ENCODE measurements at places on chromosomes 7 and 10.

GRCh38 chr7:68688416-68689086 is 909.7 kb upstream of the AUTS2 start:
- DNase-seq, result no peak

DNA sequence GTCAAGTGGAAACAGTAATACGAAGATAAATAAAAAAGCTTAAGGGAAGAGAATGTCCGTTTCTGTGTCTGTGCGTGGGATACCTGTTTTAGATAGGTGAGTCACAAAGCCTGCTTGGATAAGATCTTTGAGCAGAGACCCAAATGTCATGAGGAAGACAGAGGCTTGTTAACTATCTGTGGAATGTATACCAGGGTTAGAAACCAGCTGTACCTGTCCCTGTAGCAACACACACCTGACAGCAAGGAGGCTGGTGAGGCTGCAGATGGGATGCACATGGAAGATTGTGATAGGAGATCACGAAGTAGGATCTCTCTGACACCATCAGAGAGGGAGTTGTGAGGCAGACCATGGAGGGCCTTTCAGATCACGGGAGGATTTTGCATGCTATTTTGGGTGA is 105.3 kb downstream of the ARHGAP21 start:
- DNase-seq, result no peak

- DNase-seq, result no peak
Measured at GRCh38 chr10:124117833-124118232, 24.4 kb upstream of the CHST15 start.

GRCh38 chr7:107463139-107464078 is 6.4 kb upstream of the GPR22 start:
- peak; percentile 66 for DNase-seq

- no peak for DNase-seq
Measured at GRCh38 chr7:770336-770735, 43.3 kb upstream of the PRKAR1B start.

GRCh38 chr10:112382515-112383235 is 8.8 kb downstream of the ACSL5 start:
- no peak for DNase-seq

DNA sequence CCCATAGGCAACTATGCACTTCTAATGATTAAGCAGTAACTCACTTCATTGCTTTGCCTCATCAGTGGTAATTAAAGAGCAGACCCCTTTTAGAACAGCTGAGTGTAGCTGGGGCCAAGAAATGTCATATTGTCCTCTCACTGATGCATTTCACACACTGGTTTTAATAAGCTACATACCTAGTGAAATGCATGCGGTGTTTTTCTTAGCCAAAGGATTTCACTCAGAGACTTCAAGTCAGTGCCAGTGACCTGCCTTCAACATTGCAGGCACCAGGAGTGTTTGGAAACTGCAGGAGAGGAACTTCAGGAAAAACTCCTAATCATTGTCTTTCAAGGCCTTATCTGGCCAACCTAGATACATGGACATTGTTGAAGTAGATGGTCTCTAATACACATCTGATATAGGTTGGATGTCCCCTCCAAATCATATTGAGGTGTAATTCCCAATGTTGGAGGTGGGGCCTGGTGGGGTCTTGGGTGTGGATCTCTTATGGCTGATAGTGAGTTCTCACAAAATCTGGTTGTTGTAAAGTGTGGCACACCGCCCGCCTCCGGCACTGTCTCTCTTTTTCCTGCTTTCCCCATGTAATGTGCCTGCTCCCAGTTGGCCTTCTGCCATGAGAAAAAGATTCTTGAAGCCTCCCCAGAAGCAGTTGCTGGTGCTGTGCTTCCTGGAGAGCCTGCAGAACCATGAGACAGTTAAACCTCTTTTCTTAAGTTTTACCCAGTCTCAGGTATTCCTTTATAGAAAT is 252.7 kb upstream of the PLXDC2 start:
- no peak for DNase-seq

GRCh38 chr7:16836481-16836880 is 31.7 kb upstream of the AGR2 start:
- no peak for DNase-seq

- no peak for DNase-seq
Measured at GRCh38 chr7:139647814-139648390, 124.4 kb downstream of the CLEC2L start.

GRCh38 chr10:67385566-67385965 is 310.4 kb downstream of the CTNNA3 start:
- DNase-seq, result peak; percentile 20

DNA sequence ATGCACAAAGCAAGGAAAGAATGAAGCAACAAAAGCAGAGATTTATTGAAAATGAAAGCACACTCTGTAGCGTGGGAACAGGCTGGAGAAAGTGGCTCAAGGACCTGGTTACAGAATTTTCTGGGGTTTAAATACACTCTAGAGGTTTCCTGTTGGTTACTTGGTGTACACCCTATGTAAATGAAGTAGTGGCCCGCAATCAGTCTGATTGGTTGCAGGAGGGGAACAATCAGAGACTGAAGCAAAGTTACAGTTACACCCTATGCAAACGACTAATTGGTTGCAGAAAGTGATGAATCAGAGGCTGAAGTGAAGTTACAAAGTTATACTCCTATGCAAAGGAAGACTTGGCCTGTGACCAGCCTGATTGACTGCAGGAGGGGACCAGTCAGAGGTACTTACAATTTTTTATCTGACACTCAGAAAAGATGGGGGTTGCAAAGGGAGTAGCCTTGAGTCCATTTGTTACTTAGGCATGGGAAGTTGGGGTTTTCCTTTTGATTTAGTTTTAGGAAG is 3.6 kb upstream of the MTPN start:
- no peak for DNase-seq

- no peak for DNase-seq
Measured at GRCh38 chr7:101904019-101904418, 86.6 kb downstream of the CUX1 start.

DNA sequence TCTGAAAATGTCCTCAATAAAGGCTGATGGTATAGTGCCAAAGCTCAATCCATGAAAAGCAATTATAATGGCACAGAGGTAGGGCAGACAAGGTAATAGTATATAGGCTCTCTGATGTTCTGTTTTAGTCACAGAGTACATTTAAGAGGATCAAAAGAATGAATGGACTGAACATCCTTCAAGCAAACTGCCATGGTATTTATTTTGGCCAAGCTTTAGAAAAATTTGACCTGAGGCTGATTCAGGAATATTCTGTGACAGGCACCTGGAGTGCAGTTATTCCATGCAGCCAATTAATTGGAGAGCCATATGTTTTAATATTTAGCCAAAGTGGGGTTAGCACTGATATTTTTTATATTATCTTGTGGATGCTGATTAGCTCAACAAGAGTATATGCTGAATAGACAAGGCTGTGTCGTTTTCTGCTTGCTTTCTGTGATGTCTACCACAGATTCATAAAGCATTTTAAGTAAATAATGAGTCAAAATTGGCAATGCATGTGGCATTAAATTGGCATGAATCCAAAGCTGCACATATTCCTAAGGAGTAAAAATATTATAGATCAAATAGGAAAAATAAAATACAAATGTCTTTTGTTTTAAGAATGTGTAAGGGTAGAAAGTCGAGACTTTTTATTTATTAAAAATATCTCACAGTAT is 177.4 kb downstream of the PCLO start:
- no peak for DNase-seq

- DNase-seq, result no peak
Measured at GRCh38 chr10:105605918-105606317, 964.8 kb downstream of the SORCS3 start.

DNA sequence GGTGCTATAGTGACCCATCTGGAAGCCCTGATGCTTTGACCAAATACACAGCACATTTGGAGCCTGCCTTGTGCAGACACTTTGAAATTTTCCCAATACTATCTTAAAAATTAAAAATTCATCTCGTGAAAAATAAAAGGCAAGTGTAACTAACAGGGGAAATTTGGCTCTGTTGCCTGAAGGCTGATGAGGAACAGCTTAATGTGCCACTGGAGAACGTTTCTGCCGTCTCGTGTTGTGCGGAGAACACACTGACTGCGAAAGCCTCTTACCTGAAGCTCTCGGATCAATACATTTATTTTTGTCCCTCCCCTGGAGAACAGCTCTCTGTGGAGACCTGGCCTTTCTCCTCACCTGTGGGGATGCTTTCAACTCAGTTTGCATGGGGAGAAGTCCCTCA is 77.2 kb upstream of the CHST15 start:
- DNase-seq, result no peak

GRCh38 chr10:134247-135131 is 766 bp upstream of the ZMYND11 start:
- DNase-seq, result peak; percentile 49

DNA sequence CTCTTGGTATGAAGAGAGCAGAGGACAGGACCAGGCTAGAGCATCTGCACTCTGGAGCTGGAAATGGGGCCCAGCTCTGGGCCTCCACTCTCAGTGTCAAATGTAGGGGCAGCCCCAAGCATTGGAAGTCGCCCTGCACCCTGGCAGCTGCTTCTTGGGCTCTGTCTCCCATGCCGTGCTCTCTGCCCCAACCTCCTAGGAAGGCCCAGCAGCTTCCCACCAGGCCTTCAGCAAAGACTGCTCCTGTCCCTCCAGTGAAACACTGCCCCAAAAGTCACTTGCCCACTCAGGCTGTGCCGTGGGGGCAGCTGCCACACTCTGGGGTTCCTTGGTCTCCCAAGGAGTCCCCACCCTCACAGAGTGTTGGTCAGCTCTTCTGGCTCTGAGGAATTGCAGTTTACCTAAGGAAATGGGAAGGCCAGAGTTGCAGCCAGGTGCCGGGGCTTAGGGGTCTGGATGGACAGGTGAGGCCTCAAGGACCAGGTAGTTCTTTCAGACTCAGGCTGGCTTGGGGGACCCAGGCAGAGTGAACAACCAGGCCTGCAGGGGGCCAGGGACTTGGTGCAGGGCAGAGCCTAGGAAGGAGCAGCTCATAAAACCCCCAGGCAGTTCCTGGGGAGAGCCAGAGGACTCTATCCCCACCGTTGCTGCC is 9.4 kb upstream of the OPN4 start:
- DNase-seq, result no peak

GRCh38 chr7:96085953-96086352 is 235.9 kb downstream of the SLC25A13 start:
- no peak for DNase-seq

DNA sequence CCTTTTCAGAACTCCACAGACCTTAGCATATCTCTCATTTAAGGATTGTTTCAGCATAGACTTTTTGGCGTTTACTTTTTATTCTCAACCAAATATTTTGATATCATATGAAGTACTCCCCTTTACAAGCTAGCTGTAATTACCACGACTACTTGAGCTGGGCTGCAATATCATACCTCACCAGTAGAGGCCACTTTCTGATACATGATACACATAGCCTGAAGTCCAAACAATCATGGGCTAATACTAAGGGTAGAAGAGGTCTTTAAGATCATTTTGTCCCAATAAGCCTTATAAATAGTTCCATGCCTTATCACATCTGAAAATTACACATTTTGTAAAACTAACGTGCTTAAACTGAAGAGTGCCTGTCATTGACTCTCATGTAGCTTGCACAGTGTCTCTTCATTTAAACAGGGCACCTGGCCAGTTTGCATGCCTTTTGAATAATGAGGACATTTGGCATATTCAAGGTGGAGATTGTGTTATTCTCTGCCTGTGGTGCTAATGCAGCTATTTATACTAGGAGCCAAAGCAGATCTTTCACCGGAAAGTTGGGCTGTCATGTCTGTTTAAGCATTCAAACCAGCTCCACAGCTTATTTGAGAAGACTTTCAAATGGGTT is 403.7 kb upstream of the ZMIZ1 start:
- no peak for DNase-seq
